Stimulated activated CD4-positive, alpha-beta T cell treated with anti-CD3 and anti-CD28 coated beads, Interleukin-12 subunit alpha, Interleukin-12 subunit beta, amount 100 ng/mL, for 48 hours (primary cell): ENCODE measurements at places on chromosomes 1 and 21.

GRCh38 chr21:31623664-31624063 lies 35.8 kb upstream of the SOD1 start:
- DNase-seq, result no peak

DNA sequence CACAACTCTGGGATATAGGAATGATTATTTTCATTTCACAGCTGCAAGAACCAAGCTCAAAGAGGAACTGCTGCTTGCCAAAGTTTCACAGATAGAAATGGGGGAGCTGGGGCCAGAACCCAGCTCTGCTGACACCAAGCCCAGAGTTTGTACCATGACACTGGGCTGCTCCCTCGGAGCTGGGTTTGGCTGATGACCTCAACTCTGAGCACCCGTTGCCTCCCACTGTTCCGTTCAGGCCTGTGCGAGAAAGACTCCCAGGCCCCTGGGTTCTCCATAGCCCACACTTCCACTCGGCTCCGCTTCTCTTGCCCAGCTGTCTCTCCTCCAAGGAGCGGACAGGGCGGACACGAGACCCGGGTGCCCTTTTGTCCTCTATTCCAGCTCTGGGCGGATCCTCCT lies 55.2 kb downstream of the NGF start:
- no peak for DNase-seq

DNA sequence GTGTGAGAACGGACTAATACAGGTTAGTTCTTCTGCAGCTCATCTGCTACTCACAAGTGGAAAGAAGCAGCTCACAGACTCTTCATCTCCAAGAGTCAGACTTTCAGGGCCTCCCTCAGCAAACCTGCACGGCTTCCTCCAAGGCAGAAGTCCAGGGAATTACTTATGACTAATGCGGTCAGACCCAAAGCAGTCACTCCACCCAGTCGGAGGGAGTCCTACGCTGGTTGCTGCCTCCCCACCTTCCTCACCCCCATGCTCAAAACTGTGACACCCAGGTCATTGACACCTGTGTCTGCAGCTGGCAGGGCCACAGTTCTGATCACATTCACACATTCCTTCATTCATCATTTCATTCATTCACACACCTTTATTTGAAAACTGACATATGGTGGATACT lies 38.4 kb upstream of the PRDM2 start:
- DNase-seq, result no peak

DNA sequence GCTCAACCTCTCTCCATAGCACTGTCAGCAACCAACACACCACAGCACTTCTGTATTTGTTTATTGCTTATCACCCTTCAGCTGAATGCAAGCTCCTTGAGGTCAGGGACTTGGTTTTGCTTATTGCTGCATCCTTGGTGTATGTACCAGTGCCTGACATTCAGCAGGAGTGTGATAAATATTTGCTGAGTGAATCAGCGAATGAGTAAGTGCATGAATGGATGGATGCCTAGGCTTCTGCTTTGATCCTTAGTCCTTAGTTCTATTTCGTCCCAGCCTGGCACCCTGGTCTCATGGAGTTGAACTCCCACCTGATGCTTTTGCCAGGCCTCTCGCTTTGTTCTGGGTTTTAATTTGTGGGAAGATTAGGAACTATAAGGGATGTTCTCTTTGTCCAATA lies 88.2 kb downstream of the ZSCAN20 start:
- no peak for DNase-seq

DNA sequence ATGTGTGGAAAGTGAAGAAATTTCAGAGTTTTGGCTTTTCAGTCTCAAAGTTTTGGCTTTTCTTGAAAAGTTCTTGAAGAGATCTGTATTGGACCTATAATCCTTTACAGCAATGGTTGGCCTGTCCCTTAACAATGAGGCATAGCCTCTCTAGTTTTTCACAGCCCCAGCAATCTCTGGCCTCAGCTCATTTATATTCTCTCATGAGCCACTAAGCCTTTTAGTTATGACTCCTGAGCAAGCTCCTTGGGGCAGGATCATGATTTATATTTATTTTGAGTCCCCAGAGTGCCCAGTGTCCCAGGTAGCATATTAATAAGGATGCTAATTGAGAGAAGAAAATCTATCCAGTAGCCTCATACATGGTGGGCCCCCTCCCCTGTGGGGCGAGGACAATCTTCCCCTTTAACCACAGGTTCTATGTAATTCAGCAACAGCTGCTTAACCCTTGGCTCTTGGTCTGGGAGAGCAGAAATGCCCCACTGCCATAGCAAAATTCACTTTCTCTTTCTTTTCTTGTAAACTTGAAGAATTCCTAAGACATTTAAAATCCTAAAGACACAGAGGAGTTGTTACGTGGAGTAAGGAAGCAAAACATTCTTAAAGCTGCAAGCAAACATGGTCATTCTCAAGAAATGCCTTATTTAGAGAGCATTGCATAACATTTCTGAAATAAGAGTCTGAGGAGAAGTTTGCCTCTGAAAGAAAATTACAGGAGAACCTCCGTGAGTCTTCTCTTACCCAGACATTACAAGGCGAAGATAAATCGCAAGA lies 6.3 kb downstream of the NGF start:
- DNase-seq, result no peak

- no peak for DNase-seq
Measured at GRCh38 chr1:150925080-150925479, 1.1 kb upstream of the SETDB1 start.

DNA sequence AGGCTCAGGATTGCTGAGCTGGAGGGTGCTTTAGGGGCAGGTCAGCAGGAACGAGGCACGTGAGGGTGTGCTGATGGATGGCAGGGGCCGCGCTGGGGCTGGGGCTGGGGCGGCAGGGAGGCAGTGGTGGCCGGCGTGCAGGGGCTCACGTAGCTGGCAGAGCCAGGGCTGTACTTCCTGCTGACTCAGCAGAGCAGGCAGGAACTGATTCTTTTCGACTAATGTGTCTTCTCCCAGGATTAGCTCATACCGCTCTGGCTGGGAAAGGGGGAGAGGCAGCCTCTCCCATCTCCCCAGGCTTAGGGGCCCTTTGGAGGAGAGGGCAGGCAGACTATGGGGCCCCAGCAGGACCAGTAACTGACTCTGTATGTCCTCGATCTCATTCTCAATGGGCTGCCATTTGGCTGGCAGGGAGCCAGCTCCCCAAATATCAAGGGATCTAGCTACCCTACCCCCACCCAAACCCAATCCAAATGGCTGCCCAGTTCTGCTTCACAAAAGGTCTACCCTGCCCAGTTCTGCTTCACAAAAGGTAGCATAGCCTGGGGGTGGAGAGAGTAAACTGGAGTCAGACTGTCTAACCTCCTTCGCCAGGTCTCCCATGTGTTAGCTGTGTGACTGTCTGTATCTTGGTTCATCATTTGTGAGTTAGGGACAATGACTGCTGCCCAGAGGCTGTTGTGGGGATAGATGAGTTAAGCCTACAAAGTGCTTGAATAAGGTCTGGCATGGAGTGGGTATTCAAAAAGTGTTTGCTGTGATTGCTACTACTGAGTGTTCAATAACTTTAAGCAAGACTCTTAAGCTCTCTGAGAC lies 100.1 kb upstream of the SLC2A1 start:
- DNase-seq, result peak; percentile 23

GRCh38 chr1:48644905-48645605 lies 131.6 kb downstream of the BEND5 start:
- DNase-seq, result no peak

- DNase-seq, result no peak
Measured at GRCh38 chr1:72438270-72438669, 155.9 kb upstream of the NEGR1 start.

DNA sequence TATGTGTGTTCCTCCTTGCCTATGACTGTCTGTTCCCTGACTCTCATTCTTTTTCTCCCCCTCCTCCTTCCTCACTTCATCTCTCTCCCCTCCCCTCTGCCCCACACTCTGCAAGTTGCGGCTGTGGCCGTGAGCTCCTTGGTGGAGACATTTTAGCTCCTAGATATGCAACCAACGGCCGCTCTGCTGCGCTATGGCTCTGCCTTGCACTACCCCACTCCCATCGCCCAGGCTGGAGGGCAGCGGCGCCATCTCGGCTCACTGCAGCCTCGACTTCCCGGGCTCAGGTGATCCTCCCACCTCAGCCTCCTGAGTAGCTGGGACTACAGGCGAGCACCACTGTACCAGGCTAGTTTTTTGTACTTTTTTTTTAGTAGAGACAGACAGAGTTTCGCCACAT lies 5.5 kb downstream of the REG4 start:
- no peak for DNase-seq

- no peak for DNase-seq
Measured at GRCh38 chr1:109877317-109877771, 33.3 kb upstream of the CSF1 start.

DNA sequence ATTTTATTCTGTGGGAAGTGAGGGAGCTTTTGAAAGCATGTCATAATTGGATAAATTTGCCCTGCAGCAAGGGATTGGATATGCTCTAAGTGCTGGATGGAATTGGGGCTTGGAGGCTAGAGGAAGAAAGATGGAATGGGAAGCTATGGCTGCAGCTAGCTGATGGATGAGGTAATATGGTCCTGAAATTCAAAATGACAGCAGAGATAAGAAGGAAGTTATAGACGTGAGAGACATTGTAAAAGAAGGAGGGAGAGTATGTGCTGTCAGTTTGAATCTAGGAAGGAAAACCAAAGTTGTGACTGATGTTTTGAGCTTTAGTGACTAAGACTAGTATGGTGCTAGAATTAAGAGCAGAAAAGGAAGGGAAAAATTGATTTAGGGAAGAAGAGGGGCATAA lies 299.9 kb upstream of the SPAG17 start:
- no peak for DNase-seq

GRCh38 chr1:147388969-147389368 lies 146.5 kb downstream of the CHD1L start:
- DNase-seq, result no peak

DNA sequence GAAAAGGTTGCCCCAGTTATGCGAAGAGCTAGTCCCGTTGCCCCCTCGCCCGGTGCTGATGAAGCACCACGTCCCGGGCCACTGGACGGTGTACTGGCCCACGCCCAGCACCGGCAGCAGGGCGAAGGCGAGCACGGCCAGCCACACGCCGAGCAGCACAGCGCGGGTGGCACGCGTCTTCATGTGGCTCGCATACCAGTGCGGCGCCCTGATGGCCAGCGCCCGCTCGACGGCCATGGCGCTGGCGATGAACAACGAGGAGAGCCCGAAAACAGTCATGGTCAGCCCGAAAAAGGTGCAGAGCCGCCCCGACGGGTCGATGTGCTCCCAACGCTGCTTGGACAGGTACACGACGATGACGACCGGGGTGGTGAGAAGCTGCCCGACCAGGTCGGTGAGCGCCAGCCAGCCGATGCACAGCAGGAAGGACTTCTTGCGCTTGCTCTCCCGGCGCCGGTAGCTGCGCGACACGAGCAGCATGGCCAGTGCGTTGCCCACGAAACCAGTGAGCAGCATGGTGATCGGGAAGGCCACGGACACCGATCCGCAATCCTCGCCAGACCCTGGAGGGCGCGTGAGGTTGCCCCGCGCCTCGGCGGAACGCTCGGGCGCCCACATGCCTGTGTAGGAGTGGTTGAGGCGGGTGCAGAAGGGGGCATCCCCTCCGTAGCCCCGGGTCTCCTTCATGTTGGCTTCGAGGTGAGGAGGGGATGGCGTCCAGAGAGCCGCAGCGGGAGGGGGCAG lies 553 bp downstream of the PTGER3 start:
- no peak for DNase-seq

GRCh38 chr21:45607909-45608295 lies 35.6 kb upstream of the PCBP3 start:
- no peak for DNase-seq

DNA sequence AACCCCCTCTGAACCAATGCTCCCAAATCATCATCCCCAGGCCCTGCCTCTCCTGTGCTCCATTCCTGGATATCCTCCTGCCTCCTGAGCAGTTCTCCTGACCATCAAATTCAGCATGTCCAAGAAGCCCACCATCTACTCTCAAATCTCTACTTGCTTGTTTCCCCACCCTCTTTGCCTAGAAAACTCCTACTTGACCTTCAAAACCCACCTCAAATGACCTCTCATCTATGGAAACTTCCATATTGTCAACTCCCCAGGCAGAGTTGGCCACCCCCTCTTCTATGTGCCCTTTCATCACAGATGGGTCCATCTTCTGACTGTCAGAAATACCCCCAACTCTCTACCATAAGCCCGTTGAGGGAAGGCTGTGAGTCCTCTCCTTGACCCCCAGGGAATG lies 16.8 kb downstream of the ADGRB2 start:
- no peak for DNase-seq

- no peak for DNase-seq
Measured at GRCh38 chr21:33071770-33072306, 1.9 kb downstream of the OLIG1 start.

GRCh38 chr1:25861316-25862286 lies 2.3 kb upstream of the AUNIP start:
- DNase-seq, result no peak

- no peak for DNase-seq
Measured at GRCh38 chr1:159922511-159923202, 2.6 kb downstream of the TAGLN2 start.

- no peak for DNase-seq
Measured at GRCh38 chr1:116288201-116288598, 84.8 kb upstream of the ATP1A1 start.

- DNase-seq, result no peak
Measured at GRCh38 chr1:53197291-53198200, 922 bp downstream of the CPT2 start.

GRCh38 chr1:111412839-111413238 lies 14.7 kb downstream of the OVGP1 start:
- DNase-seq, result no peak

- no peak for DNase-seq
Measured at GRCh38 chr1:84505493-84506001, 639 bp upstream of the SPATA1 start.

GRCh38 chr21:26909972-26910371 lies 56.9 kb downstream of the ADAMTS5 start:
- DNase-seq, result no peak

DNA sequence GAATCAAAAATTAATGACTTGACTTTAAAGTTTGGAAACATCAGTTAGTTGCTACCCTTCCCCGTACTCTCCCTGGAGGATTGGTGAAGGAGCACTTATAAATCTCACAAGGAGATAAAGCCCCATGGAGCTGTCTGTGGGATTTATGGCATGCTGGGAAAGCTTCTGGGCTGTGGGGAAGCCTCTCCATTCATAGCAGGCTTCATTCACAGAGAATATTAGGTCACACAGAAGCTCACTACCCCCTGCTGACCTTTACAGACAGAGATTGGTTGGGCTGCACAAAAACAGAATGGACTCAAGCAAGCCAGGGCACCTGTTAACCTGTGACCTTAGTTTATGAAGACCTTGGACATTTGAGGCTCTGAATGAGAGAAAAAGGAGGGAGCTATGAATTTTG lies 32.1 kb downstream of the RGL1 start:
- DNase-seq, result no peak

DNA sequence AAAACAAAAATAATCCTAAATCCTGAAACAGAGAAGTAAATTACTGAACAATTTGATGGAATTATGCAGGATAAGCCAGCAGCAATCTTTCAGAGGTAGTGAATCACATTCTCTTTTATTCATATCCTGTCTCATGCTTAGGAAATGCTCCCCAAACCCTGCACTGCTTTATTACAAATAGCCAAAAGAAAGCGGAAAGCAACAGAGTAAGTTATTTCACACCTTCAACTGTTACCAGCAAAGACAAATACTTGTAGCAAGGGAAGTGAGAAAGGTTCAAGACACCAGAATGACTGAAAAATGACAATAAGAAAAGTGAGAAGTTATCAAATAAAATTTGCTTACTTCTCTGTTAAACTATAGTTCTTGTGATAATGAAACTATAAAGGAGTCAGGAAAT lies 6.2 kb downstream of the ZRANB2 start:
- DNase-seq, result no peak

GRCh38 chr1:115029526-115029925 lies at the start of gene TSHB:
TSHB (plus strand) TSS chr1:115029826; CDS start chr1:115033363, 3,537 bp downstream.
- no peak for DNase-seq
